ENCODE measurements at places on chromosomes 7 and 10.

DNA sequence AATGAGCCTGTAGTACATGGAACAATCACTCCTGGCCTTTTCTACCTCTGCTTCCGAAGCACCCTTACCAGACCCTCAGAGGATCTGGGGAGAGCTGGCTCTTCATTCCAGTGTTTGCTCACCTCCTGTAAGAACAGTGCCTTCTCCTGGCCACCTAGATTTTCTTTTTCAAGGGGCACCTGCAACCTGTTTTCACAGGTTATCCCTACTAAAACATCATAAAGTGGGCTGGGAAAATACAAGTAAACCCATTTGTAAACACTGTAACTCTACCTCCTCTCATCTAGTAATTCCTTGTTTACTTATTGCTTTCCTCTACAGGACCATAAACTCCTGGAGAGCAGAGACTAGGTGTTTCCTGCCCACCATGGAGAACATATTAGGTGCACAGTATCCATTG lies 1.1 kb downstream of the PIK3AP1 start:
- DNase-seq = no peak

GRCh38 chr10:3407208-3407607 lies 234.6 kb upstream of the PITRM1 start:
- no peak for DNase-seq

DNA sequence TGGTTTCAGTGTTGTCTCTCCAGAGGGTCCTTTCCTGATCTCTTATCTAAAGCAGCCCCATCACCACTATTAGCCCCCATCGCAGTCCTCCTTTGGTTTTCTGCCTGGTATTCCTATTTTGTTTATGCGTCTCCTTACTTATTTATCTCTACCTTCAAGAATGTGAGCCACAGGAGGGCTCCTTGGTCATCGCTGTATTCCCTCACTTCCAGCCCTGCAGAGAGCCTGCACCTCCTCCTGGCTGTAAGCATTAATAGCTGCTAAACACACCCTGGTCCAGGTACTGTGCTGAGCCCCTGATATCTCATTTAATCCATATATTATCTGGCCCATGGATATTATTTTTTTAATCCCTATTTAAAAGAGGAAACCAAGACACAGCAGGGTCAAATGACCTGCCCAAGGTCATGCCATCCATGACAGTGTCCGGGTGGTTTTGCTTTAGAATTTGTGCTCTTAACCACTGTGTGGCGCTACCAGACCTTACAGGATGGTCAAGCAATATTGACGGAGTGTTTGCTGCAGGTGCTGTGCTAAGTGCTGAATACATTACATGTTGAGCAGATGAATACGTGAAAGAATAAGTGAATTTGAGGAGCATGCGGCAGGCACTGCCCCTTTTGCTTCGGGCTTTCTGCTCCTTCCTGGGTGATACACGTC lies 227.2 kb downstream of the ADAM12 start:
- peak; percentile 27 for DNase-seq

DNA sequence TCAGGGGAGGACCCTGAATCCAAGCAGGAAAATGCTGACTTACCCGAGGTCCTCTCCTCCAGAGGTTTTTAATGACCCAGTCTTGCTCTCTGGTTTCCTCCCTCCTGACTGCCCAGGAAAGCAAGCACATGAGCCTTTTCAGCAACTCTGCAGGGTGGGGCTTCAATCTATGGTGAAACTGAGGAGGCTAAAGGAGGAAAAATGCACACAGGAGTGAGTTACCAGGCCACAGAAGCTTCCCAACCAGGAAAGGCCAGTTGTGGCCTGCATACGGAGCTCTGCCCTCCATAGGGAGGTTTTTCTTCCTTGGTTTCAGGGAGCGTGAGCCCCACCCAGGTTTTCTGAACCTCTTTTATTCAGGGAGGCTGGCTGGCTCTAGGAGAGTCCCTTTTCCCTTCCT lies 14.1 kb upstream of the DLG5 start:
- no peak for DNase-seq

Measured in NCI-H82 (cell line).